Natural killer cell treated with Interleukin-12 subunit alpha and Interleukin-12 subunit beta and Interleukin-15 and Interleukin-18, amount 100 ng/mL, for 72 hours (primary cell): ENCODE measurements at places on chromosomes 3 and 15.

- no peak for DNase-seq
Observed at GRCh38 chr3:192128922-192129321, 598.4 kb downstream of the FGF12 start.

GRCh38 chr15:97194750-97195149, 765.8 kb upstream of the ARRDC4 start:
- DNase-seq: no peak

DNA sequence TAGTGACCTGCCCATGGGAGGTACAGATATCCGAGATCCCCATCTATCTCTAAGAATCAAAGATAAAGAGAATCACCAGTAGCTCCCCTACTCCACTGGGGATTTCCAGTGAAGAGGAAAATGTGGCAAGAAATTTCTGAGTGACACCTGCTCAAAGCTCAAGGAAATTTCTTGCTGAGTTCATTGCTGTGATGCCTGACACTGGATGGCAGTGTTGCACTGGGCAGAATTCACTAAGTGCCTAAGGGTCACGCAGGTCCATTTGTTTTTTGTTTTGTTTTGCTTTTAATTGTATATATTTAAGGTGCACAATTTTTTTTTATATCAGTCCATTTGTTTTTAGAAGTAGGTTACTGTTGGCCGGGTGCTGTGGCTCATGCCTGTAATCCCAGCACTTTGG, 109.5 kb upstream of the KCNAB1 start:
- DNase-seq: no peak

DNA sequence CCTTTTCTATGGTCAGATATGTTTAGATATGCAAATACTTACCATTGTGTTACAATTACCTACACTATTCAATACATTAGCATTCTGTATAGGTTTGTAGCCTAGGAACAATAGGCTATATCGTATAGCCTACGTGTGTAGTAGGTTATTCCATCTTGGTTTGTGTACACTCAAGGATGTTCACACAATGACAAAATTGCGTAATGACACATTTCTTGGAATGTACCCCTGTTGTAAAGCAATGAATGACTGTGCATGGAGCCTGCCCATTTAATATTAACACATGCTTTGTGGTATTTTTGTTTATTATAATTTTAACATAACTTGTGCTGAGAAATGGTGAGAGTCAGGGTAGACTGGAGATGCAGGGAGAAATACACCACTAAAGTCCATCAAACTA, 154.9 kb downstream of the LEKR1 start:
- no peak for DNase-seq

DNA sequence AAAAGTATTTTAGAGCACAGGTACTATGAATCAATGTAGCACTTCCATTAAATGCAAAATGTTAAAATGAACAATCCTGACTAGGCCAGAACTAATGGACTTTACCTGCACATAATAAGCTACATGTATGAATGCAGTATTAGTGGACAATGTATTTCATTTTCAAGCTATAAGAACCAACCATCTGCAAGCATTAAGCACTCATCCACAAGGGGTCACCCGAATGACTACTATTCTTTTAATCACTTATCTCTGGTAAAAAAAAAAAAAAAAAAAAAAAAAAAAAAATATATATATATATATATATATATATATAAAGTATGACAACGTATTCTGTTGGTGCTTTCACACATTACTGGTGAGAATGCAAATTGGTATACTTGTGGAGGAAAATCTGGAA, 7.2 kb downstream of the HERC1 start:
- no peak for DNase-seq

- DNase-seq: no peak
Observed at GRCh38 chr3:167843886-167844285, 108.4 kb downstream of the SERPINI1 start.

- no peak for DNase-seq
Observed at GRCh38 chr3:59052803-59053411, 3.1 kb upstream of the CFAP20DC start.

- peak; percentile 51 for DNase-seq
Observed at GRCh38 chr15:68315495-68316031, 38.0 kb downstream of the FEM1B start.

- no peak for DNase-seq
Observed at GRCh38 chr3:10383850-10384248, 62.9 kb upstream of the SEC13 start.

DNA sequence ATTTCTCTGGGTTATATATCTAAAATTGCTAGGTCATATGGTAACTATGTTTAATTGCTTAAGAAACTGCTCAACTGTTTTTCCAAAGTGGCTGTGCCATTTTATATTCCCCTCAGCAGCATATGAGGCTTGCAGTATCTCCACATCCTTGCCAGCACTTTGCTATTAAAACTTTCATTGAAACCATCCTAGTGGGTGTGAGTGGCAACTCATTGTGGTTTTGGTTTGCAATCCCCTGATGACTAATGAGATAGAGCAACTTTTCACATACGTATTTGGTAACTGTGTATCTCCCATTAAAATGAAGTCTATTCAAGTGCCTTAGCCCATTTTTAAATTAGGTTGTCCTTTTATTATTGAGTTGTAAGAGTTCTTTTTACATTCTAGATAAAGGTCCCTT, 17.3 kb downstream of the KPNA1 start:
- peak; percentile 82 for DNase-seq

- DNase-seq: no peak
Observed at GRCh38 chr3:111864821-111865656, 6.0 kb downstream of the PHLDB2 start.

DNA sequence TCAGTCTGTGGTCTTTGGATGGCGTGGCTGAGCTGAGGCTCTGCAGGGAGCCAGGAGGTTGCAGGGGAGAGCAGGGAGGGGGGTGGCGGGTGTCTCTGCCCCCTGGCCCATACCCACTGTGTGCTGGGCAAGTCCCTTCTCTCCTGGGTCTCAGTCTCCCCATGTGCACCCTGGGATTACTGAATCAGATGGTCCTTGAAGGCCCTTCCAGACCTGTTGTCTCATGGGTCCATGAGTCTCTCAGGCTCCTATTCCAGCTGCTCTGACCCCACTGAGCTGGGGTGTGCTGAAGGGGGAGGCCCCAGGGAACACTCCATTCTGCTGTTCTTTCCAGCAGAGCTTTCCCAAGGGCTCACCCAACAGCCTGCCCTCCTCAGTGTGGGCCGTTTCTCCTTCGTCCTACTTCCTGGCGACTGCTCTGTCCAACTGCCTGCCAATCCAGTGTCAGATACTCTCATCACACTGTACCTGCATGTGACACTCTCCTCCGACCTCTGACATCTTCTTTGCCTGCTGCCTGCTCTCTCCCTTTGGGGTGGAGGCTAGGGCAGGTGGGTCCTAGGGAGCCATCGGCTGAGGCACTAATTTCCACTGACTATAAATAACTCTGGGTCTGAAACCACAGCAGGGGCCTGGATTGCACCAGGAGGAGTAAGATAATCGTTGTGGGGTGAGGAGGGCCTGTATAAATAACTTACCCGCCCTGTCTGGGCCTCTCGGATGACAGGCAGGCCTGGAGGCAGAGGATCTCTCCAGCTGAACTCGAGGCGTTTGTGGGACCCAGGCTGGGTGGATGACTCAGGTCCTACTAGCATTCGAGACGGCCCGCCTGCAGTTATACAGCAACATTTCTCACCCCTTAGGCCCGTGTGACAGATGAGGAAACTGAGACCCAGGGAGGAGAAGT, 67.1 kb downstream of the ATP2B2 start:
- no peak for DNase-seq

GRCh38 chr3:170992854-170993253, 33.7 kb downstream of the SLC2A2 start:
- DNase-seq: no peak

DNA sequence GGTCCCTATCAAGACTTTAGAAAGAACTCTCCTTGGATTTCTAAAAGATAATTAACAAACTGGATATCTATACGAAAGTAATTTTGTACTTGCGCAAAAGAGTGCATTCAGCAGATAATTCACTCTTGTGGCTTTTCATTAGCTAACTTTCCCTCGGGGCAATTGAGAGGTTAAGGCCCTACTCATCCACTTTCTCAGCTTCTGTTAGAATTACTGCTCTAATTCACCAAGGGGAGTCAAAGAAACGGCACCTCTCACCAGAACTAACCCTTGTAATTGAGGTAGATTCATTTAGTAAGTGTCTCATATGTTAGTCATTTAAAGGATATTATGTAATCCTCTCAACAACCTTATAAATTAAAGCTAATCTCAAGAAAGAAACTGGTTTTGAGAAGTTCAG, 22.5 kb upstream of the MB21D2 start:
- DNase-seq: no peak

GRCh38 chr3:195209847-195210265, 61.1 kb downstream of the XXYLT1 start:
- no peak for DNase-seq

DNA sequence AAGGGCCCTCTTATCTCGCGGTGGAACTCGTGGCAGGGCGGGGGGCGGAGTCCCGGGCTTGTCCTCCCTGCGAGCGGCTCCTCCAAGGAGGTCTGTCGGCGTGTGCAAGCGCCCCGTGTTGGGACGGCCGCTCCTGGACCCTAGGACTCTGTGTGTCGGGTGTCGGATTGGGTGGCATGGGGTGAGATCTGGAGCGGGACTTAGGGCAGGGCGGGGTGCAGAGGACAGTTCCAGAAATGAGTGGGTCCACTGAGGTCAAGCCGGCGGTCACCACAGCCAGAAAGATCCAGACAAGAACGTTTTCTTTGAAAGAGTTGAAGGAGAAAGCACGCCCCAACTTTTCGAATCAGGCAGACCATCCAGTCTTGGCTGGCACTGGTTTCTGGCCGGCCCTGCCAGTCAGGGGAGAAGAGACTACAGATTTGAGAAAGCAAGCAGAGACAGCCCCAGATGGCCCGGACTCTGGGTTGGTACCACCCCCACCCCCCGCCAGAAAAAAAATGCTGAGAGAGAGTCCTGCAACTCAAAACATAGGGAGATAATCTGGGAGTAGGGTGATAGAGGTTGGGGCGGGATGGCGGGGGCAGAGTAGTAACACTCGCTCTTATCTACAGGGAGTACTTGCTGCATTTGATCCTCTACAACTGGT, 784 bp upstream of the CISH start:
- no peak for DNase-seq

DNA sequence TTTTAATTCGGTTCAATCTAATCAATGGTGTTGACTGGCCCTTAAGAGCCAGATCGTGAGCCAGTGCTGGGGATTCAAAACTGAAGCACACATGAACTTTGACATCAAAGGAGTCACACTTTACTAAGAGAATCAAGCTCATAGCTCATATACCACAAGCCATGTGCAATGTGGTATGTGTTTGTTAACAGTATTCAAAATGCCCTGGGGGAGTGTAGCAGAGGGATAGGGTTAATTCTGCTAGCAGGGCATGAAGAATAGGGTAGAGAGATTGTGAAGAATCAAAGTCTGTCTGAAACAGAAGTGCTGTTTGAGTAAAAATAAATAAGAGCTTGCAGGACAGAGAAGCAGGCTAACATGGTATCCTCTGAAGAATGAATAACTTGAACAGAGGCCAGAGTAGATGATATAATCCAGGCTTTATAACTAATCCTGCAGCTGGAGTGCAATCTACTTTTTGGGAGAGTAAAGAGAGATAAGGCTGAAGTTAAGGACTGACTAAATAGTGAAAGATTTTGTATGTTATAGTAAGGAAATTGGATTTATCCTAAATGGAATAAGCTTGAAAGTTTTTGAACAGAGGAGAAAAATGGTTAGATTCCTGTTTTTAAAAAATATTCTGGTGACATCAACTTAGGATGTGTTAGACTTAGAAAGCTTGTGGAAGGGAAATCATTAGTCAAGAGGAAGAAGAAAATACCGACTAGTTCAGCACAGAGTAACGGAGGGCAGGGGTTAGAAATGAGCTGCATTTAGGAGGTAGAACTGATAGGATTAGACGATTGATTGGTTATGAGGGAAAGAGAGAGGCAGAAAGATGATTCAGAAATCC, 292.0 kb downstream of the NFKBIZ start:
- no peak for DNase-seq

GRCh38 chr3:2274526-2274925, 175.9 kb downstream of the CNTN4 start:
- DNase-seq: no peak

DNA sequence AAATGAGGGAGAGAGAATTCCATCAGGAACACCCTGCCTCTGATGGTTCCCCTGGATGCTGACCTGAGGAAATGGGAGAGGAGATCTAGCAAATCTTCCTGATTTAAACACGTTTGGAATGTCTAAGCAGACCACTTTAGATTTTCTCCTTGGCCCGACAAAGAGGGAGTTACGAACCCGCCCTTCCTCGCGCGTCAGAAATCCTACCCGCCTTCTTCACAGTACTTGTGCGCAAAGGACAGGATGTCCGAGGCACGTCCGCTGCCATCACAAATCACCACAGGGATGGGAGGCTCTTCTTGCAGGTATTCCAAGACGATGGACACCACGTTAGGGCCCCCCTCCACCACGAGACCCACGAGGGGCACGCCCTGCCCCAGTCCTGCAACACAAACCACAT, 38.6 kb downstream of the TRPM1 start:
- DNase-seq: no peak

- DNase-seq: no peak
Observed at GRCh38 chr3:143634991-143635390, 213.3 kb downstream of the SLC9A9 start.

GRCh38 chr3:30227571-30228301, 378.7 kb upstream of the TGFBR2 start:
- DNase-seq: no peak

DNA sequence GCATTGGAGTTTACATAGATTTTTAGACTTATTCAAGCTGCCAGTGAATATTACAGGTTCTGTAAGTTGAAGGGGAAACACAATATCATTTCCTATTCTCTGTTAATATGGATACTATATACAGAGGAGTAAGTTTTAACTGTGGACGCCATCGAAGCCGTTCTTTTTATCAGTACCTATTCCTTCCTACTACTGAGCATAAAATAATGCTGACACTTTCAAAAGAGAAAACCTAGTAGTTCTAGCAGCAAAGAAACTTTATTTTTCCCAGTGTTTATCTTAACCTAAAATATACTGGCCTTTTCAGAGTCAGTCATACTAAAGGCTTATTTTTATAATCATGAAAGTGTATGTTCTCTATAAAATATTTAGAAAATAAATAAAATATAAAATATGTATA, 14.2 kb downstream of the LRRC31 start:
- no peak for DNase-seq

DNA sequence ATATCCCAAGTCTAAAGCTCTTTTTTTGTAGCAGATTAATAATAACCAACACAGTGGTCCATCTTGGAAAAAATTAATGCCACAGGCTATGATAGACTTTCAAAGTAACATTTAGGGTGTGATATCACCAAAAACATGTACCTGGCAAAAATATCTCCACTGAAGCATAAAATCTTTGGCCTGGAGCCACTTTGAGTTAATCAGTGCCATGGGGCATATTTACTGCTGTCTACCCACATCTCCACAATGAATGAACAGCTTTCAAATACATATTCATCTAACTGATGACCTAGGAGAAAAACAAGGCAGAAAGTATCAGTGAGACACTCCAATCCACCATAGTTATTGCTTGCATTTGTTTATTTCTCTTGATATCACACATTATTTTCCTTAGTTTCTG, 296.0 kb upstream of the MDFIC2 start:
- no peak for DNase-seq
